Right lung (tissue), 10 donors: ENCODE measurements at places on chromosomes 4 and X. TPM values are rescaled to one million over a fixed set of nuclear protein-coding genes. Genes with fewer than 3 reads are reported as not detected.
A peak's percentile ranks its signal among the peaks of the same experiment; 100 is the strongest.

FAM184B gene
- polyA plus RNA-seq: 0.28 TPM

IBSP gene
- polyA plus RNA-seq: 0.08 TPM

- no peak for DNase-seq
Measured at GRCh38 chrX:10726647-10727046, 106.3 kb upstream of the MID1 start.

DNA sequence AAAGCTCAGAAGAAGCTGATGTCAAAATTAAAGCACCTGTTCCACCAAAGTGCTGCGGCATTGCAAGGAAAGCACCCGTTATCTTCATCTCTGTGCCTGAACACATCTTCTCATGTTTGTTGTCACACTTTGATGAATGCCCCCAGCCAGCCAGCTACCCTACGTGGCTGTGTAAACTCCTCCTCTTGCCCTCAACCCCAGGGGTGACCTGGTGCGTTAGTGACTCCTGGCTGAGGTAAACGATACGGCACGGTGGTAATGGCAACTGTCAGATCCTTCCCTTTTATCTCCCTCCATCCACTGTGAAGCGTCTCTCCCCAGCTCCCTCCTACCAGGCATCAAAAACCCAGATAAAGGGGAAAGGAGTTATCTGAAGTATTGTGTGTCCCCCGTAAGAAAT is 90.6 kb upstream of the WWC2 start:
- no peak for DNase-seq

GRCh38 chr4:164485136-164485535 is 268.8 kb upstream of the SMIM31 start:
- no peak for DNase-seq

GRCh38 chr4:1239141-1239949 is 9.6 kb downstream of the CTBP1 start:
- DNase-seq: no peak

GRCh38 chrX:13891377-13892140 is 74.7 kb upstream of the GPM6B start:
- DNase-seq: no peak

EXOC1 gene
- polyA plus RNA-seq: 51.3 TPM

DNA sequence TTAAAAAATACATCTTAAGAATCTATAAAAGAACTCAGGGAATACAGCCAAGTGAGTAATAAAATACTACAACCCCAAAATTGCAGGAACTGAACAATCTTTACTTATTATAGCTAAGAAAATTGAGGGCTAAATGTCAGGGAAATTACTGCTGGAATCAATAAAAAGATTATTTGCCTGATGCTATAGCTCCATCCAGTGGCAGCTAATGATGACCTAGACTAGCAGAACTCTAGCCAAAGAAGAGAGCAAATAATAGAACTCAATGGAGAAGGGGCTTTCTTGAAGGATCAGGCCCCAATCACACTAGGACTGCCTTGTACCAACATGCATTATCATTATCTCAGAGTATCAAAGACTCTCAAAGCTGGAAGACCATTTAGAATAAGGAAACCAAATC is 85.0 kb upstream of the FAM241A start:
- no peak for DNase-seq

GLUD2 gene
- polyA plus RNA-seq: 3.5 TPM

GRCh38 chr4:87521757-87522374 is 7.3 kb downstream of the SPARCL1 start:
- no peak for DNase-seq

HS6ST2 gene
- 13.4 TPM for polyA plus RNA-seq

DNA sequence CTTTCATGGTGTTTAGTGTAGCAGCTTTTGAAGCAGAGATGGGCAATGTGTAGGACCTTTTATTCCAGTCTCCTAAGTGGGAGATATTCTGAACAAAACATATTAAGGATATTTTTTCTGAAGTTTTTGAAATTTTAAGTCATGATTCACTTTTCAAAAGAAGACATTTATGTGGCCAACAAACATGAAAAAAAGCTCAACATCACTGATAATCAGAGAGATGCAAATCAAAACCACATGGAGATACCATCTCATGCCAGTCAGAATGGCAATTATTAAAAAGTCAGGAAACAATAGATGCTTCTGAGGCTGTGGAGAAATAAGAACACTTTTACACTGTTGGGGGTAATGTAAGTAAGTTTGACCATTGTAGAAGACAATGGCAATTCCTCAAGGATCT is 76.0 kb downstream of the FAT4 start:
- DNase-seq: no peak

- no peak for DNase-seq
Measured at GRCh38 chrX:41067721-41068120, 17.5 kb upstream of the USP9X start.

KDM6A gene
- 51.0 TPM for polyA plus RNA-seq

IGSF1 gene
- 18.6 TPM for polyA plus RNA-seq

DNA sequence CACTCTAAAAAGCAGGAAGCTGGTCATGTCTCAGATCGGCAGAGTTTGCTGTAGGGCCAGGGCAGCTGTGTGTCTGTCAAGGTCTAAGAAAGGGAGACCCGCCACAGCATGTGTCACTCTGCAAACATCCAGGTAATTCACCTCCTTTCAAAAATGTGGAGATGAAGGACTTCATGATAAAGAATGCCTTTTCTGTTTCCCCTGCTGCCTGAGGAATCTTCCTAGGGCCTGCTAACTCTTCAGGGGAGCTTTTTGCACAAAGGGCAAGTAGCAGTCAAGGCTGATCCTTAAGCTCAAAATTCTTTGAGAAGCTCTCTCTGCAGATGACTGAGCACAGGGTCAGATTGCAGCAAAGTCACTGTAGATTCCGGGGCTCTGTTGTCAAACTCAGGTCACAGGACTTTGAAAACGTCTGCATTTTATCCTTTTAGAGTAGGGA is 21.1 kb downstream of the RASL11B start:
- no peak for DNase-seq

GRCh38 chrX:13101441-13102139 is 57.2 kb upstream of the FAM9C start:
- no peak for DNase-seq

GRCh38 chr4:39102297-39102696 is 40.3 kb downstream of the KLHL5 start:
- no peak for DNase-seq

GRCh38 chr4:38015886-38016515 is 55.8 kb downstream of the PTTG2 start:
- no peak for DNase-seq

DNA sequence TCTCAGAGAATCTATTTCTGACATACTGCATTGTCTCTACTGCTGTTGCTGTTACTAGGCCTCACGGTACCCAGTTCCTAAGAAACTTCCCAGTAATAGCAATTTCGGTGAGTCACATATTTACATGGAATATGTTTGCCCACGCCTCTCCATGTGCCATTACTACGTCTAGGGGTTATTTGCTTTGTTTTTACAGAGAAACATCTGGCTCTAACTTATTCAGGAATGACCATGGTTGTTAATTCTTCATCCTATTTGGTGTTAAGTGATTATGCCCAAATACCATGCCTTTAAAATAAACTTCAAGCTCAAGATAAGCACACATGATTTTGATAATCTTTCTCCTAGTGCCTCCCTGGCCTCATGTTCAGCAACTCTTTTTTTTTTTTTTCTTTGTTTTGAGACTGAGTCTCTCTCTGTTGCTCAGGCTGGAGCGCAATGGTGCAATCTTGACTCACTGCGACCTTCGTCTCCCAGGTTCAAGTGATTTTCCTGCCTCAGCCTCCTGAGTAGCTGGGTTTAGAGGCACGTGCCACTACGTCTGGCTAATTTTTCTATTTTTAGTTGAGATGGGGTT is 101.0 kb upstream of the HS3ST1 start:
- DNase-seq: no peak

TKTL1 gene
- polyA plus RNA-seq: 0.30 TPM

HS3ST1 gene
- polyA plus RNA-seq: 2.7 TPM

DNA sequence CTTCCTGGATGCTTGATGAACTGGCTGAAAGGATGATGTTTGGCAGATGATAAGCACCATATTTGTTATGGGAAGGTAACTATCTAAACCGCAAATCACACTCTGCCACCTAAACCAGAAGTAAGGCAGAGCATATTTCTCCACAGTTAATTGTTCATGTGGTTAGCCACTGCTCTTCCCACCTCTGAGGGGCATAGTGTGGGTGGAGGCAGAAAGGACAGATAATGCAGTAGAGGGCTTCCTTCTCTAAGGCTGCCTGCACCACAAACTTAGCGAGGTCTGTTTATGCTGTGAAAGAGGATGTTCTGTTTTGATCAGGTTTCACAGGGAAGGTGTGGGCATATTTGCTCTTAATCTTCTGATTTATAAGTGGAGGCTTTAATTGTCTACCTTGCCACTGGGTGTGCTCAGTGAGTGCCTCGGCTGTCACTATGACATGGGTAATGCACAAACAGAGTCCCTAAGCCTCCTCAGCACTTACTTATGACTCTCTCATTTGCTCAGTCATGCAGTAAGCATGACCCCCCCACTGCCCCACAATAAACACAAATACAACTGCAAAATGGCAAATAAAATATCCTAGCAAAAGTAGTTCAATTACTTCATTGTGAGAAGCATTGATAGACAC is 401.0 kb downstream of the TMA16 start:
- no peak for DNase-seq

DNA sequence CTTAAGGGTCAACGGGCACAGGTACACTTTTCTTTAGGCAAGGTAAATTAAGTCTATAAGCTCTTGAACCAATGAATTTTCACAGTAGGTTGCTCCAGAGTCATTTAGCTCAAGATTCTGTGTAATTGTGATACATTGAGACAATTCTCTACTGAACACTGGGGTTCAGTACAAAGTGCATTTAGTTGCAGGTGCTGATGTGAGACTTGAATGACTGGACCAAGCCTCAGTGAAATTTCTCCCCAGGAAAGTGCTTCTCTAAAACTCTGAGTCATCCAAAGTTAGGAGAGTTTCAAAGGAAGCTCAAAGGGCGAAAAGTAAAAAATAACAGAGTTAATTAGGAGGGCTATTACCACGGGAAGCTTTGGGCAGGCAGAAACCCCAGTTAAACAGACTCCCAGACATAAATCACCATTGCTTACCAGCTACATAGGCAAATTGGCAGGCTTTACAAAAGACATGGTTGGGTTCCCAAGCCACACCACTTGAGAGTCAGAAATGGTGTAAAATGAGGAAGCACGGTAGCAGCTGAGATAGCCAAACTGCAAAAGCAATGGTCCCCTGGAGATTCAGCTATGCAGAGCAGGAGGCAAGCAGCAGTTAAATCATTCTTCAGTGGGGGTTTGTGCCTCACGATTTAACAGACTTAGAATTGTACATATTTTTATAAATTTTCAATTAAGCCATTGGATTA is 202.6 kb downstream of the PCDH19 start:
- no peak for DNase-seq

ETDB gene
- polyA plus RNA-seq: 0.28 TPM

DNA sequence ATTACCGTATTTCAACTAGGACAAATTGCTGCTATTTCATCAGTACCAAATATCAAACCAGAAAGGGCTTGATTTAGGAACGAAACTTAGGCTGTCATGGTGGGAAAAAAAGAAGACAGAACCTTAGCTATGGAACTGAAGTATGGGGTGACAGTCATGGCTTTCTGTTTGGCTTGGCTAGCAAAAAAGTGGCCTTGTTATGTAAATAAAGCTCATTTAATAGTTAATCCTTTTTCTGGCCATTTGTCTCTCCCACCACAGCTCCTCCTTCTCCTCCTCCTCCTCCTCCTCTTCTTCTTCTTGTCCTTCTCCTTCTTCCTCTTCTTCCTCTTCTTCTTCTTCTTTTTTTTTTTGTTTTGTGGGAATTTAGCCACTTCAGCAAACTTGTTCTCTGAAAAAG is 434.7 kb upstream of the NDST4 start:
- no peak for DNase-seq

- no peak for DNase-seq
Measured at GRCh38 chrX:110915111-110915510, 119.5 kb upstream of the CHRDL1 start.

GRCh38 chrX:13763489-13763888 is 28.9 kb downstream of the OFD1 start:
- no peak for DNase-seq

- no peak for DNase-seq
Measured at GRCh38 chrX:101079736-101080270, 1.1 kb downstream of the TMEM35A start.

GRCh38 chr4:168604496-168605373 is 107.9 kb downstream of the PALLD start:
- peak; percentile 25 for DNase-seq

GRCh38 chr4:48812866-48813265 is 18.0 kb upstream of the OCIAD1 start:
- no peak for DNase-seq

SH3BGRL gene
- 201 TPM for polyA plus RNA-seq

DNA sequence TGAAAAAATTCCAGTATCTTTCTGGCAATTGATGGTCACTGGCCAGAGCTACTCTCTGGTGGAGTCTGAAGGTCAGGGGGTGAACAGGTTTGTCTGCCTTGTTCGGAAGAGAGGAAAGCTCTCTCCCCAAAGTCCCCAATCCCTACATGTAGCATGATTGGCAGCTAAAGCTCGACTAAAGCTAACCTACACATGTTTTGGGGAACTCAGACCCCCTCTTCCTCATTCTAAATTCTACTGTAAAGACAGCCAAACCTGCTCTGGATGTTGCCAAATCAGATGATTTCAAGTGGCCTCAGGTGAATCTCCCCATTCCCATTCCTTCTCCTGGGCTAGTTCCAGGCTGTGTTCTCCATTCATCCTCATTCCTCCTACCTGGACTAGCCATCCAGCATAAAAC is 84.1 kb downstream of the MSN start:
- no peak for DNase-seq

- no peak for DNase-seq
Measured at GRCh38 chr4:26017531-26017930, 103.5 kb downstream of the SMIM20 start.
